ENCODE measurements at places on chromosomes 5 and 9.
A peak's percentile ranks its signal among the peaks of the same experiment; 100 is the strongest.

- H3K4me3 ChIP-seq: peak overlapping the region; percentile 36
- no peaks in the 10 kb centered on the region for H3K27me3 ChIP-seq
- H3K36me3 ChIP-seq: no peaks in the 10 kb centered on the region
Measured at GRCh38 chr9:72443855-72444254, 77.6 kb upstream of the TMC1 start.

DNA sequence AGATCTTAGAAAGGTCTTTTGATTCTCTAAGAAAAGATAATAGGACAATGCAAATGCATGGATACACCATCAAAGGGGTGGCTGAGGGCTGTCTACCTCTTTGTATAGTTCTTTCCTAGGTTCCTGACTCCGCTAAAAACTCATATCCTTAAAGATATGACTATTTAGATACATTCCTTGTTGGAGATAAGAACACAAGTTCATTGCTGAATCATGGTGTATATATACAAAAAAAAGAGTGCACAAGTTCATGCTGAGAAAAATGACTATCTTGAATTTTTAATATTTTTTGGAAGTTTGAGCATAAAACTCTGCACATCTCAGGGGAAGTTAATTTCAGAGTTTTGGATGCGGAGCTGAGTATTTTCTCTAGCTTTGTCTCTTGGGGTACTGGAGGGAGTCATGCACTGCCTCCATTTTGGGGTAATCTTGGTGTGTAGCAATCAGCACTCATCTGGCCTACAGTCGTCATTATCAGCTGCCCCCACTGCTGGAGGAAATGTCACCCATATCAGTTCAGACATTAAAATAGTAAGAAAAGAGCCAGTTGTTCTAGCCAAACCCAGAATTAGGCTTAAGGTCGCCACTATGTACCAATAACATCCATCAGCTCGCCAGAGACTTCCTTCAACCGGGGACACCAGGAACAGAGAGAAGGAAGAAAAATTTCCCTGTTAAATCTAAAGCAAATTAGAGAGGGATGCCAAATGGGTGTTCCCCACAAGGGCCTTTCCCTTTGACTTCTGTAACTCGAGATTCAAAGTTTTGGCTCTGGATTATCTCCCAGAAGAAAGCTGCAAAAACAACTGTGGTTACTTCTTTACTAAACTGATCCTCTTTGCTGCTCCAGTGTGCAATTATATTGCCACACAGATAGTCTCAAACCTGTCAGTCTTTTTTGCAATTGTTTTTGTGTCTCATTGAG lies 49.0 kb downstream of the PTTG1 start:
- H3K4me1 ChIP-seq: peaks cover 72% of the 10 kb centered on the region
- H3K27me3 ChIP-seq: peaks cover 7% of the 10 kb centered on the region
- H3K27ac ChIP-seq: peak overlapping the region; percentile 44
- no peak for DNase-seq
- no peaks in the 10 kb centered on the region for H3K36me3 ChIP-seq

- peaks cover 5% of the 10 kb centered on the region for H3K27me3 ChIP-seq
- no peak overlapping the region for H3K27ac ChIP-seq
- H3K4me1 ChIP-seq: no peaks in the 10 kb centered on the region
- no peak for DNase-seq
Measured at GRCh38 chr9:123167474-123167873, 100.9 kb downstream of the STRBP start.

DNA sequence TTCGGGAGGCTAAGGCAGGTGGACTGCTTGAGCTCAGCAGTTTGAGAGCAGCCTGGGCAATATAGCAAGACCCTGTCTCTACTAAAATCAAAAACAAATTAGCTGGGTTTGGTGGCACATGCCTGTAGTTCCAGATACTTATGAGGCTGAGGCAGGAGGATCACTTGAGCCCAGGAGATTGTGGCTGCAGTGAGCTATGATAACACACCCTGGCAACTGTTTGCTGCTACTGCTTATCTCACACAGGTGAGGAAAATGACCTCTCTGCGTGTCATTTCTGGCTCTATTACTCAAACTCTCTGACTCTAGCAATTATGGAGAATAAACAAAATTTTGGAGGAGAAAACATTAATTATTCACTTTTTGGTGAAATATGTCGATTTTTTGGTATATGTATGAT lies 45.3 kb upstream of the TMC1 start:
- no peak overlapping the region for H3K4me3 ChIP-seq
- no peak overlapping the region for H3K27ac ChIP-seq
- H3K4me1 ChIP-seq: peaks cover 79% of the 10 kb centered on the region
- no peaks in the 10 kb centered on the region for H3K27me3 ChIP-seq
- no peak for DNase-seq

- no peaks in the 10 kb centered on the region for H3K4me1 ChIP-seq
- no peak for DNase-seq
- H3K27ac ChIP-seq: no peak overlapping the region
- H3K36me3 ChIP-seq: peaks cover 4% of the 10 kb centered on the region
- H3K4me3 ChIP-seq: no peak overlapping the region
Measured at GRCh38 chr9:110728058-110728457, 59.5 kb downstream of the MUSK start.

- H3K36me3 ChIP-seq: peaks cover 20% of the 10 kb centered on the region
- peaks cover 3% of the 10 kb centered on the region for H3K27me3 ChIP-seq
- peak; percentile 17 for DNase-seq
- H3K4me1 ChIP-seq: peaks cover 58% of the 10 kb centered on the region
- H3K4me3 ChIP-seq: peak overlapping the region; percentile 92
Measured at GRCh38 chr9:125745682-125746016, 1.5 kb upstream of the PBX3 start.

- H3K4me3 ChIP-seq: no peak overlapping the region
- no peak for DNase-seq
- peaks cover 2% of the 10 kb centered on the region for H3K27me3 ChIP-seq
- H3K36me3 ChIP-seq: no peaks in the 10 kb centered on the region
Measured at GRCh38 chr5:153347611-153348010, 142.9 kb upstream of the GRIA1 start.

- DNase-seq: no peak
- H3K4me1 ChIP-seq: peaks cover 15% of the 10 kb centered on the region
- H3K4me3 ChIP-seq: no peak overlapping the region
- H3K36me3 ChIP-seq: no peaks in the 10 kb centered on the region
- peaks cover 20% of the 10 kb centered on the region for H3K27me3 ChIP-seq
- no peak overlapping the region for H3K27ac ChIP-seq
Measured at GRCh38 chr5:38410304-38410990, 146.0 kb downstream of the LIFR start.

- peaks cover 74% of the 10 kb centered on the region for H3K4me1 ChIP-seq
- peak overlapping the region; percentile 11 for H3K27ac ChIP-seq
- H3K4me3 ChIP-seq: no peak overlapping the region
- DNase-seq: no peak
- H3K27me3 ChIP-seq: 0 out of 2 replicates have a peak, but pooled peaks cover 4% of the 10 kb centered on the region
- H3K36me3 ChIP-seq: peaks cover 37% of the 10 kb centered on the region
Measured at GRCh38 chr9:21452681-21453080, 12.4 kb downstream of the IFNA1 start.

GRCh38 chr9:75532233-75533050 lies 358.0 kb upstream of the PCSK5 start:
- DNase-seq: no peak
- no peak overlapping the region for H3K27ac ChIP-seq
- no peaks in the 10 kb centered on the region for H3K27me3 ChIP-seq
- no peaks in the 10 kb centered on the region for H3K4me1 ChIP-seq

GRCh38 chr5:159877894-159878448 lies 38.3 kb upstream of the ADRA1B start:
- no peaks in the 10 kb centered on the region for H3K36me3 ChIP-seq
- peaks cover 45% of the 10 kb centered on the region for H3K4me1 ChIP-seq
- no peak overlapping the region for H3K4me3 ChIP-seq
- no peak for DNase-seq
- H3K27ac ChIP-seq: no peak overlapping the region
- peaks cover 3% of the 10 kb centered on the region for H3K27me3 ChIP-seq

DNA sequence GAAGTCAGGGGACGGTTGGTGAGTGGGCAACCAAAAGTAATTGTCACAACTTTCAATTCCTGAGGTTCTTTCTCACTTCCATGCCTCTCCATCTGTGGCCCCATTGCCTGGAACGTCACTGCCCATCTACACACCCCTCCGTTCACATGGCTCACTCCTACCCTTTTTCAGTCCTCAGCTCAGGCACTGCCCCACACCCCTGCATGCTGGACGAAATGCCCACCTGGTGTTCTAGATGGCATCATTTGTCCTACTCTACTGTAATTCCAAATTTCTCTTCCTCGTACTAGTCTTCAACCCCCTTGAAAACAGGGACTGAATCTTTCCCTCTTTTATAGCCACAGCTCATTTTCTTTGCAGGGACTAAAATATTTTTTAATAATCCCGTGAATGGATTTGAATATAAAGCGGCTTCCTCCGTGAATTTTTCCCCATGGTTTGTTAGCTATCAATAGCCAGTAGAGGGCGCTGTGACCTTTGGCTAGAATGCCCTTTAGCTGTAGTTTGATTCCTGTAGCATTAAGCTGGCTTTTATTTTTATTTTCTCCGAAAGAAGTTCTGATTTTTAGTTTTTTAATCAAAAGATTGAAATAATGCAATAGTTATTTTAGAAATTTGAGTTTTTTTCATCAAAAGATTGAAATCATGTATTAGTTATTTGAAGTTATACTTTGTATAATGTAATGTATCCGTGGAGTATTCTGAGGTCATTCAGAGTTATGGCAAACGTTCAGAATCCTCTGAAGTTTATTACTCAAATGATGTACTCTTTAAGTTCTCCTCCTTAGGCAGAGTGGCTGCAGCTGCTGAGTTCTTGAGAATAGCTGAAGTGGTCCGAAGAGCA lies 232.1 kb downstream of the SH3GL2 start:
- H3K27ac ChIP-seq: no peak overlapping the region
- peaks cover 3% of the 10 kb centered on the region for H3K27me3 ChIP-seq
- H3K4me3 ChIP-seq: no peak overlapping the region
- no peaks in the 10 kb centered on the region for H3K36me3 ChIP-seq
- no peaks in the 10 kb centered on the region for H3K4me1 ChIP-seq

DNA sequence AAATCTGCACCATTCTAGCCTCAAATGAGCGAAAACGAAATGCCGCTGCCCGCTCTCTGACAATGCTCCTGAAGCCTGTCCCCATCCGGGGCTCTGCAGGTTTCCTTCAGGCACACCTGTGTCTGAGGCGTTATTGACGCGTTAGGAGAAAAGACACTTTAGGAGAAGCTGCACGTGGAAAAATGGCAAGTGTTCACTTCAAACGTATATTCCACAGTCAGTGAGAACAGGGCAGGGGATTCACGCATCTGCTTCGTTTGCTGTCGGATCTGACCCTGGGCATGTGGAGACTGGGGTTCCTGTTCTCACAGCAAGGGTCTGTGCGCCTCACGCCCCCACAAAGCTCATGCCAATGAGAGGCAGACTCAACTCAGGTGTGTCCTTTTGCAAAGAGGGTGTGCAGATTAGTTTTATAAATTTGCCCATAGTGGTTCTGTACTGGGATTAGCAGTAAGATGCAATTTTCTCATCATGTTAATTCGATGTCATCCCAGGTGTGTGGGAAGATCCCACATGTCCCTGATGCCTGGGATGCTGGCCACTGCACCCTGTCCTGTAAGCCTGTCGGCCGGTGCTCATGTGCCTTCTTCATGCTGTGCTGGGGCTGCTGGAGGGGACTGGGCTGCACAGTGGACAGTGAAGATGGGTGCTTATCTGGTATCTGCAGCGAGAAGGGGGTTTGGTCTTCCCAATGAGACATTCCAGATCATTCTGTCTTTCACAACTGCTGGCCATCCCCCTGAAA lies 11.2 kb upstream of the TBC1D9B start:
- no peak overlapping the region for H3K4me3 ChIP-seq
- DNase-seq: no peak
- no peaks in the 10 kb centered on the region for H3K36me3 ChIP-seq
- peaks cover 7% of the 10 kb centered on the region for H3K4me1 ChIP-seq
- no peak overlapping the region for H3K27ac ChIP-seq
- H3K27me3 ChIP-seq: peaks cover 24% of the 10 kb centered on the region

Measured in HFFc6 (cell line).